ENCODE measurements at places on chromosomes 4 and X. TPM values are rescaled to one million over a fixed set of nuclear protein-coding genes. Genes with fewer than 3 reads are reported as not detected.

GRCh38 chr4:5712517-5712916 lies 1.5 kb downstream of the EVC start:
- peaks cover 16% of the 10 kb centered on the region for H3K4me1 ChIP-seq
- peaks cover 36% of the 10 kb centered on the region for H3K27me3 ChIP-seq
- no peak overlapping the region for H3K27ac ChIP-seq
- peak; percentile 44 for DNase-seq

- H3K4me3 ChIP-seq: no peak overlapping the region
- H3K36me3 ChIP-seq: no peaks in the 10 kb centered on the region
- H3K4me1 ChIP-seq: no peaks in the 10 kb centered on the region
- no peak for DNase-seq
Observed at GRCh38 chrX:72060921-72061490, 70.7 kb downstream of the RTL5 start.

DNA sequence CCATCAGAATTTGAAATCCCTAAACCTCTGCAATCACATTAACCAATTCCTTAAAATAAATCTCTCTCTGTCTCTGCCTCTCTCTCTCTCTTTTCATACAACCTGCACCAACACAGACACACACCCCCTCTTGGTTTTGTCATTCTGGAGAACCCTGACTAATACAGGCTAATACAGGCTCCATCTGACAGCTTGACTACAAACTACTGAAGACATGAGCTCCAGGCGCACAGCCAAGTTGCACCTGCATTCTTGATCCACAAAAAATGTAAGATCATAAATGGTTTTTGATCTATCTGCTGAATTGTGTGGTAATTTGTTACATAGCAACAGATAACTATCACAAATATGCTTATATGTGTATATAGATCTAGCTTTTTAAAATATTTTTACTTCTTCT lies 2414.2 kb downstream of the PCDH7 start:
- H3K27ac ChIP-seq: no peak overlapping the region

DNA sequence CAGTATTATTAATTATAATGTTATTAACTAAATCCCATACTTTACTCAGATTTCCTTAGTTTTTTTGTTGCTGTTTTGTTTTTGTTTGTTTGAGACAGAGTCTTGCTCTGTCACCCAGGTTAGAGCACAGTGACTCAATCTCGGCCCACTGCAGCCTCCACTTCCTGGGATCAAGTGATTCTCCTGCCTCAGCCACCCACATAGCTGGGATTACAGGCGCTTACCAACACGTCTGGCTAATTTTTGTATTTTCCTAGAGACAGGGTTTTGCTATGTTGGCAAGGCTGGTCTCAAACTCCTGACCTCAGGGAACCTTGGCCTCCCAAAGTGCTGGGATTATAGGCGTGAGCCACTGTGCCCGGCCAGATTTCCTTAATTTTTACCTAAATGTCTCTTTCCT lies 72.2 kb downstream of the ANAPC4 start:
- no peak for DNase-seq
- H3K27me3 ChIP-seq: no peaks in the 10 kb centered on the region
- no peaks in the 10 kb centered on the region for H3K36me3 ChIP-seq
- H3K4me1 ChIP-seq: peaks cover 5% of the 10 kb centered on the region
- H3K4me3 ChIP-seq: no peak overlapping the region

- H3K4me1 ChIP-seq: no peaks in the 10 kb centered on the region
- H3K4me3 ChIP-seq: no peak overlapping the region
- no peaks in the 10 kb centered on the region for H3K36me3 ChIP-seq
- no peak overlapping the region for H3K27ac ChIP-seq
- no peak for DNase-seq
- peaks cover 6% of the 10 kb centered on the region for H3K27me3 ChIP-seq
Observed at GRCh38 chr4:74947798-74948197, 14.9 kb downstream of the PARM1 start.

DNA sequence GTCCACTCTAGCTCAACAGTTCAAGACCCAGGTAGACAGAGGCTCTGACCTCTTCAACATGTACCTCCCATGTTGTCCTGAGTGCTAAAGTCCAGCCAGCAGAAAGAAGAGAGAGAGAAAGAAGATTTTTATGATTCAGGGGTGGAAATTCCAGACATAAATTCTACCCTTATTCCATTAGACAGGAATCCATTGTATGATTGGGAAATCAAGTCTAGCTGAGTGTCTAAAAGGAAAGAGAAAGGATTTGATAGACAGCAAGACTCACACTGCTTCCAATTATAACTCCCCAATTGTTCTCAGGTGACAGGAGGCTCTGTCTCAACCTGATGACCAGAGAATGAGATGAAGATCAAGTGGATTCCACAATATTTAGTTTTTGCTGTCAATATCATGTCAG lies 27.9 kb upstream of the PGM2 start:
- no peaks in the 10 kb centered on the region for H3K36me3 ChIP-seq
- H3K4me3 ChIP-seq: no peak overlapping the region
- DNase-seq: no peak
- no peak overlapping the region for H3K27ac ChIP-seq

DNA sequence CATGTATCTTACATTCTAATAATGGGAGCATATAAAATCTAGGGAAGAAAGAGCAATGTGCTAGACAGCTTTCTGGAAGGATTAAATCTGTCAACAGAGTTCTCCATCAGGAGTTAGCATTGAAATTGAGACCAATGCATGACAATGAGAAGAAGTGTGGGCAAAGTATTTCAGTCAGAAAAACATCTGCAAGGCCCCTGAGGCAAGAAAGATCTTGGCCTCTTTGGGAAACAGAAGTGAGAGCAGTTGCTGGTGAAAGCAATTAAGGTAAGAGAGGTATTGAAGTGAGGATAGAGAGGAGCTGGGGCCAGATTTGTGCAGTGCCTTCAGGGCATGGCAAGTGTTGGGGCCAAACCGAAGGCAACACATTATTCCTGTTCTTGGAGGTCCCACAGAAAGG lies 999.1 kb downstream of the STPG2 start:
- no peaks in the 10 kb centered on the region for H3K36me3 ChIP-seq
- no peaks in the 10 kb centered on the region for H3K27me3 ChIP-seq
- H3K4me1 ChIP-seq: no peaks in the 10 kb centered on the region
- no peak overlapping the region for H3K4me3 ChIP-seq
- DNase-seq: no peak
- H3K27ac ChIP-seq: no peak overlapping the region

GRCh38 chr4:181688872-181689271 lies 554.3 kb upstream of the TENM3 start:
- no peaks in the 10 kb centered on the region for H3K4me1 ChIP-seq
- no peaks in the 10 kb centered on the region for H3K27me3 ChIP-seq
- no peak for DNase-seq
- H3K36me3 ChIP-seq: no peaks in the 10 kb centered on the region
- H3K4me3 ChIP-seq: no peak overlapping the region

DNA sequence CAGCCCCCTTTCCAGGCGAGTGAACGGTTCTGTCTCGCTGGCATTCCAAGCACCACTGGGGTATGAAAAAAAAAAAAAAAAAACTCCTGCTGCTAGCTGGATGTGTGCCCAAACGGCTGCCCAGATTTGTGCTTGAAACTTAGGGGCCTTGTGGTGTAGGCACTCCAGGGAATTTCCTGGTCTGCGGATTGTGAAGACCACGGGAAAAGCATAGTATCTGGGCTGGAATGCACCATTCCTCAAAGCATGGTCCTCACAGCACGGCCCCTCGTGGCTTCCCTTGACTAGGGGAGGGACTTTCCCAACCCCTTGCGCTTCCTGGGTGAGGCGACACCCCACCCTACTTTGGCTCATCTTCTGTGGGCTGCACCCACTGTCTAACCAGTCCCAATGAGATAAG lies 516.8 kb upstream of the FAM241A start:
- no peaks in the 10 kb centered on the region for H3K27me3 ChIP-seq
- H3K36me3 ChIP-seq: no peaks in the 10 kb centered on the region
- no peak for DNase-seq

DNA sequence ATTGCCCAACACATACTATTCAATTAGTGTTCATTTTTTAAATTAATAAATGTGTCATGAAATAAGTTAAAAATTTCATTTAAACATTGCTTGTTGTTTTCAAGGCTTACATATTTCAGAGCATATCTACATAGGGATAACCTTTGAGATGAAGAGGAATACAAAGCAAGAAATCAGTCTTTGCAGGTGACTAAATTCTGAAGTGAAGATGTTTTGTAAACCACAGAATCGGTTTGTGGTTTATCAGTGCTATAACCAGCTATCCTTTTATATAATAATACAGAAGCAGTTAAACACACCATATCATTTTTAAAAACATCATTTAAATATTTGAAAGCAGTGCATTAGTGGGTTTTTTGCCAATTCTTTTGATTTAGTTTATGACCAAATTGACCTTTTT lies 26.9 kb downstream of the FAM241A start:
- H3K27ac ChIP-seq: no peak overlapping the region
- H3K36me3 ChIP-seq: peaks cover 26% of the 10 kb centered on the region
- no peaks in the 10 kb centered on the region for H3K27me3 ChIP-seq
- H3K4me3 ChIP-seq: no peak overlapping the region

DNA sequence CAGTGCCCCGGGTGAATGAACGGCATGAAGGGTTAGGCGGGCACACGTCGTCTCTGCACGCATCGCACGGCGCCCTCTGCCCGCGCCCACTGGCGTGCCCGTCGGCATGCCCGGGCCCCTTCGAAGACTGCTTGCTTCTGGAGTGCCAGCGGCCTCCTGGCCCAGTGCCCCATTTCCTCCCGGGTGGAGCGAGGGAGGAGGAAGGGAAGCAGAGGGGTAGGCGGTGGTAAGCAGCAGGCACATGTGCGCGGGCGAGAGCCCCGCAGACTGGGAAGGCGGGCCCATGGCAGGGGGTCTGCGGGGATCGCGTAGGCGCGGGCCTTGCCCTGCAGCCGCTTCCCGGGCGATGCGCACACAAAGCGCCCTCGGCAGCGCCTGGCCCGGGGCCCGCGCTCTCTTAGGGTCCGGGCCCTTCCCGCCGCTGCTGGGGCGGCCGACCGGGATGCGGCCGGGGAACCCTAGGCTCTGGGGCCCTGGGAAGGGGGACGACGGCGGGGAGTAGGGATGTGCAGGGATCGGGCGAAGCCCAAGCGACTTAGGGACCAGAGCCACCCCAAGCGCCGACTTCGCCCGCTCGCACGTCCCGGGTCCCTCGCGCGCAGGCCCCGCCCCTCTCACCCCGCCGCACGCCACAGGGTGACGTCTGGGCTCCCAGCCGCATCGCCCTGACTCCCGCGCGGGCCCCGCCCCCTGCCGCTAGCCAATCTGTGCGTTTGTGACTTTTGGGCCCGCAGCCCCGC lies 866 bp upstream of the EMD start:
- H3K4me3 ChIP-seq: peak overlapping the region; percentile 66
- H3K27ac ChIP-seq: peak overlapping the region; percentile 85
- H3K27me3 ChIP-seq: no peaks in the 10 kb centered on the region
- DNase-seq: peak; percentile 52

- peak; percentile 28 for DNase-seq
- H3K4me3 ChIP-seq: no peak overlapping the region
- no peaks in the 10 kb centered on the region for H3K36me3 ChIP-seq
- H3K4me1 ChIP-seq: peaks cover 10% of the 10 kb centered on the region
Observed at GRCh38 chrX:40201329-40201885, 103.6 kb upstream of the BCOR start.

- H3K27me3 ChIP-seq: no peaks in the 10 kb centered on the region
- H3K4me3 ChIP-seq: peak overlapping the region; percentile 58
- no peak overlapping the region for H3K27ac ChIP-seq
- peaks cover 6% of the 10 kb centered on the region for H3K4me1 ChIP-seq
Observed at GRCh38 chr4:972651-973424, 531 bp downstream of the DGKQ start.

DNA sequence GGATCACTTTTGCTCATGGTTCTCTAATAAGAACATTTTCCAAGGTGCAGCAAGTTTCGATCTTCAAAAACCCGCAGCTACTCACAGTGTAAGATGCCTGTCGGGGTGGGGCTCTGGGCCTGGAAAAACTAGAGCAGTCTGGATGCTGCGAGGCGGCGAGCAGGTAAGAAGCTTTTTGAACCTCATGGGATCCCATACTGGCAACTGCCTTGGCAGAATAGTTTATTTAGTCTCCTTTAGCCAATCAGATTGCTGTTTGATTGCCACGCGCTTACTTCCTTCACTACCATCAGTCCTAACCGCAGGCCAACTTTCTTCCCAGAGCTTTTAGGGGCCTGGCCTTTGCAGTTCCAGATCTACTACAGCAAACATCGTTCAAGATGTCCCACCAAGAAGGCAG lies 61.3 kb upstream of the MAGEB10 start:
- no peak overlapping the region for H3K4me3 ChIP-seq
- DNase-seq: no peak
- no peak overlapping the region for H3K27ac ChIP-seq
- H3K27me3 ChIP-seq: no peaks in the 10 kb centered on the region
- H3K4me1 ChIP-seq: no peaks in the 10 kb centered on the region

- no peaks in the 10 kb centered on the region for H3K27me3 ChIP-seq
- no peak overlapping the region for H3K4me3 ChIP-seq
- DNase-seq: no peak
- no peaks in the 10 kb centered on the region for H3K36me3 ChIP-seq
Observed at GRCh38 chr4:53043055-53043454, 180.9 kb downstream of the RASL11B start.

GRCh38 chr4:139988863-139989765 lies 164.9 kb downstream of the MAML3 start:
- H3K27ac ChIP-seq: no peak overlapping the region
- peaks cover 14% of the 10 kb centered on the region for H3K4me1 ChIP-seq
- DNase-seq: peak; percentile 76
- H3K4me3 ChIP-seq: no peak overlapping the region
- H3K27me3 ChIP-seq: no peaks in the 10 kb centered on the region

DNA sequence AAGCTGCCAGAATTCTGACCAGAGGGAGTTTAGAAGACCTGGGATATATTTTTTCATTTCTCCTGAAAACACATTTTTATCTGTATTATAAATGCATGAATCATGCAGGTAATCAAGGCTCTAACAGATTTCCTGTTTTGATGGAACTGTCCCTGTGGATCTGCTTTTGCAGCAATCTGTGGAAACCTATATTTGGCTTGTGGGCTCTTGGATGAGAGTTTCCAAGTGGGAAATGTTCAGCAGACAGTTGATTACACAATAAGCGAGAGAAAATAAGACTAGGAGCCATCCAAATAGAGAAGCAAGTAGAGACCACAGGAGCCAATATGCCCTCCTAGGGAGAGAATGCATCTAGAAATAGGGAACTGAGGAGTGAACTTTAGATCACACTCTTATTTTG lies 105.0 kb downstream of the NDST3 start:
- H3K4me1 ChIP-seq: no peaks in the 10 kb centered on the region
- no peak for DNase-seq
- no peak overlapping the region for H3K27ac ChIP-seq
- no peak overlapping the region for H3K4me3 ChIP-seq
- H3K27me3 ChIP-seq: no peaks in the 10 kb centered on the region
- no peaks in the 10 kb centered on the region for H3K36me3 ChIP-seq

The PLAC8 gene
- total RNA-seq: 54.4 TPM

The SSX1 gene
- not detected for total RNA-seq

The MAGEA11 gene
- not detected for total RNA-seq

The TNMD gene
- not detected for total RNA-seq

The JCHAIN gene
- total RNA-seq: not detected

The SPATA4 gene
- total RNA-seq: not detected

The GPRASP1 gene
- total RNA-seq: 4.2 TPM
